ENCODE measurements at places on chromosomes 16 and 17. TPM values are rescaled to one million over a fixed set of nuclear protein-coding genes. Genes with fewer than 3 reads are reported as not detected.
A peak's percentile ranks its signal among the peaks of the same experiment; 100 is the strongest.

DNA sequence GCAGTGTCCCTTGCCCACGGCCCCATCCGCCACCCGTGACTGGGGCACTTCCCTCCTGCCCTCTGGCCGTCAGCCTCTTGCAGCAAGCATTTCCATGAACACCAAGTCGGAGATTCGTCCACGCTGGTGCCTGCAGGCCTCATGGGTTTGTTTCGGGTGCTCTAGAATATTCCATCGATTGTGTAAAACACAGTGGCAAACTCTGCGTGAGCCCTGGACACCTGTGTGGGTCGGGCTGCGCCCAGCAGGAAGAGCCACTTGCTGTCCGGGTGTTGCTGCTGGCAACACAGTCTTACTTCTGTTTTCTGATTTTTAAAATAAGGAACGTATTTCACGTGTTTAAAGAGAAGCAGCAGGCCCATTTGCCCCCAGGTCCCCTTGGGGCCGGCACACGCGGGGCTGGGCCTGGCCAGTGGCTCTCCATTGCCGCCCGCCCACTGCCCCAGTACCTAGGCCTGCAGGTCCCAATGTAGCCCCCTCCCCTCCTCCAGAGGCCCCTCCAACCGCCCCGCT is 10.0 kb downstream of the CYBC1 start:
- peak; percentile 68 for DNase-seq

DNA sequence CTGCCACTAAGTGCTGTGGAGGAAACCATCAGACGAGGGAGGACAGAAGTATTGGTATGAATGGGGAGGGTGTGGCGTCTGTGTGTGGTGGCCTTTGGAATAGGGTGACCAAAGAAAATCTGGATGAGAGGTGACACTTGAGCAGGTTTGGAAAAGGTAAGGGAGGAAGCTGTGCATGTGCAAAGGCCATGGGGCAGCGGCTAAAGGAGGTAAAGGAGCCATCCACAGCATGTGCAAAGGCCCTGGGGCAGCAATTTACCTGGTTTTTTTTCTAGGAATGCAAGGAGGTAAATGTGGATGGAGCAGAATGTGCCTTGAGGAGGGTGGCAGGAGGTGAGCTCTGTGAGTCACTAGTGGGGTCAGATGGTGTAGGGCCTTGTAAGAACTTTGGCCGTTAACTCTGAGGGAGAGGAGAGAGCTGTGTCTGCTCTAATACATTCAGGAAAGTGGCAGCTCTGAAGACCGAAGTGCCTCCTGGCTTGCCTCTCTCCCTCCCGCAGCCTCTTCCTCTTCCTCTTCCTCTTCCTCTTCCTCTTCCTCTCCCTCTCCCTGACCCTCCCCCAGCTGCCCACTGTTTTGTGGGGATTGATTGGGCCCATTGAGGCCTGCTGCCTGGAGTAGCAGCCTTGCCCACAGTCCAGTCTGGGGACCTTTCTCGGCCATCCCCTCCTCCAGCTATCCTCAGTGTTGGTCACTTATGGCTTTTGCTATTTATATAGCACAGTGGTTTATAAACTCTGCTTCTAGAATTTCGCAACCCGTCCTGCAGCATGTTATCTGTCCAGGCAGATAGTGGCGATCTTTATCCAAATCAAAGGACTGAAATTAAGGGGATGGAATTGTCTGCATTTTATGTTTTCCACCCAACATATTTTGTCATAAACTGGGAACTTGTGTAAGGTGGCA is 38.7 kb downstream of the CMIP start:
- no peak for DNase-seq

GRCh38 chr17:15996322-15996721 is 3.2 kb downstream of the ZSWIM7 start:
- DNase-seq = no peak

The SLC16A13 gene
- 9.9 TPM for total RNA-seq

The CMTM3 gene
- total RNA-seq = 35.8 TPM

- no peak for DNase-seq
Measured at GRCh38 chr17:34261568-34262337, 6.7 kb downstream of the CCL2 start.

DNA sequence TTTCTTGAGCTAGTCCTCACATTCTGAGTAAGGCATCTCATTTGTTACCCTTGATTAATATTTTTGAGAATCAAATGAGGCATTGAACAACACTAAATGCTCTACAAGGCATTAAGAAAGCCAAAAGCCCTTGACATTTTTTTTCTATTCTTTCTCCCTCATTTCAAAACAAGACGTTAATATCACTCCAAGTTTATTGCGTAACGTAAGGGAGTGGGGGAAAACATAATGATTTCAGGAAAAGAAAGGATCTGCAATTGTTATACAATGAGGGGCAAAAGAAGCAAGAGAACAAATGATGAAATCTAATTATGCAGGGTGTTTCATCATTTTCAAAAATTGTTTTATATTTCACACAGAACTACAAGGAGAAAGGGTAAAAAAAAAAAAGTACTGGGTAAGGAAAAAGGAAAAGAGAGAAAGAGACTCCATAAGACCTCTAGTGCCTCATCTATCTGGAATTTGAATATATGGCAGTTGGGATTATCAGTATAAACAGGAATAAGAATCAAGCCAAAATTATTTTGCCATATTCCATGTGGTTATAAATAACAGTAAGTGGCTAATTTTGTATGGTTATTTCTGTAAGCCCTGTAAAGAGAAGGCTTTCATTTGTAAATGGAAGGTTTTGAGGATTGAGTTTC is 163.0 kb downstream of the ABCA8 start:
- DNase-seq = no peak

The SARM1 gene
- 14.1 TPM for total RNA-seq

GRCh38 chr16:901715-902601 is 68.8 kb downstream of the LMF1 start:
- peak; percentile 40 for DNase-seq

- no peak for DNase-seq
Measured at GRCh38 chr17:79992649-79993389, 42.9 kb downstream of the TBC1D16 start.

DNA sequence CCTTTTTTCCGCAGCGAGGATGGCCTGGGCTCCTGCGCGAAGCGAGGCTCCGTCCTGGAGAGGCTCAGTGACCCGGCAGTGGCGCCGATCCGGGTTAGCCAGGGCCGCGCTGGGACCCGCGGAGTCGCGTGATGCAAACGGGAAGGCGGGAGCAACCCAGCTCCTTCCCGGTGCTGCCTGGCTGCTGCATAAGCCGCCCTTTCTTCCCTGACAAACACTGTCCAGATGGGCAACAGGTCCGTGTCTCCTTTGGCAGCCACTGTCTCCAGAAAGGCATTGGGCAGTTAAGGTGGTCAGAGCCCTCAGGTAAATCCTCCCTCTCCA is 21.8 kb upstream of the ZNHIT3 start:
- DNase-seq = no peak

The NUDT7 gene
- total RNA-seq = 9.2 TPM

DNA sequence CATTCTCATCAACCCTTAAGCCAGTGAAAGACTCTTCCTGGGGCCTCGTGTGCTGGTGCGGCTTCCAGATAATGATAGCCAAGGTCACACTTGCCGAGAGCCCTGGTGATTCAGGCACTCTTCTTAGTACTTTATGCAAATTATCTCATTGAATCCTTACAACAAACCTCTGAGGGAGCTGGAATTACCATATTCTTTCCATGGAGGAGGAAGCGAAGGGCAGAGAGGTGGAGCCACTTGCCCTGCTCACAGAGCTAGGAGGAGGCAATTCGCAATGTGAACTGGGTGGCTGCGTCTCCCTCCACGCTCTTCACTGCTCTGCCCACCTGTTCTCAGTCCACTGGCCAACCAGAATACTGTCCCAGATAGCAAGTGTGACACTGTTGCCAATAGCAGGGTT is 409.7 kb downstream of the SNX29 start:
- DNase-seq = no peak

The ACBD4 gene
- 16.6 TPM for total RNA-seq

- peak; percentile 35 for DNase-seq
Measured at GRCh38 chr16:27195076-27195741, 8.1 kb upstream of the KDM8 start.

- DNase-seq = no peak
Measured at GRCh38 chr17:76504117-76504516, 2.9 kb upstream of the RHBDF2 start.

- no peak for DNase-seq
Measured at GRCh38 chr16:72291531-72291981, 119.6 kb upstream of the PMFBP1 start.

- no peak for DNase-seq
Measured at GRCh38 chr17:53134548-53134947, 688.2 kb upstream of the KIF2B start.

- DNase-seq = no peak
Measured at GRCh38 chr17:73282629-73283028, 20.9 kb upstream of the CPSF4L start.

The GDPD1 gene
- 5.3 TPM for total RNA-seq

GRCh38 chr16:25553711-25554436 is 137.9 kb upstream of the HS3ST4 start:
- DNase-seq = no peak

DNA sequence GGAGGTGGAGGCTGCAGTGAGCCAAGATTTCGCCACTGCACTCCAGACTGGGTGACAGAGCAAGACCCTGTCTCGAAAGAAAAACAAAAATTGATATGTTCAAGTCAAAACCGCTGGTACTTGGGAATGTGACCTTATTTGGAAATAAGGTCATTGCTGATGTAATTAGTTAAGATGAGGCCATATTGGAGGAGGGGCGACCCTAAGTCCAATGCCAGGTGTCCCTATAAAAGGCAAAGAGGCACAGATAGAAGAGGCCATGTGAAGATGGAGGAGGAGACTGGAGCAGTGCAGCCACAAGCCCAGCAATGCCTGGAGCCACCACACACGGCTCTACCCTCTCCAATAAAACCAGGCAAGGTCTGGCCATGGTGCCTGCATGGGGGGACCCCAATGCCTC is 50.8 kb upstream of the JPH3 start:
- DNase-seq = no peak

The FBXW10 gene
- total RNA-seq = 0.27 TPM

GRCh38 chr16:31427441-31428278 is 500 bp downstream of the COX6A2 start:
- peak; percentile 74 for DNase-seq

DNA sequence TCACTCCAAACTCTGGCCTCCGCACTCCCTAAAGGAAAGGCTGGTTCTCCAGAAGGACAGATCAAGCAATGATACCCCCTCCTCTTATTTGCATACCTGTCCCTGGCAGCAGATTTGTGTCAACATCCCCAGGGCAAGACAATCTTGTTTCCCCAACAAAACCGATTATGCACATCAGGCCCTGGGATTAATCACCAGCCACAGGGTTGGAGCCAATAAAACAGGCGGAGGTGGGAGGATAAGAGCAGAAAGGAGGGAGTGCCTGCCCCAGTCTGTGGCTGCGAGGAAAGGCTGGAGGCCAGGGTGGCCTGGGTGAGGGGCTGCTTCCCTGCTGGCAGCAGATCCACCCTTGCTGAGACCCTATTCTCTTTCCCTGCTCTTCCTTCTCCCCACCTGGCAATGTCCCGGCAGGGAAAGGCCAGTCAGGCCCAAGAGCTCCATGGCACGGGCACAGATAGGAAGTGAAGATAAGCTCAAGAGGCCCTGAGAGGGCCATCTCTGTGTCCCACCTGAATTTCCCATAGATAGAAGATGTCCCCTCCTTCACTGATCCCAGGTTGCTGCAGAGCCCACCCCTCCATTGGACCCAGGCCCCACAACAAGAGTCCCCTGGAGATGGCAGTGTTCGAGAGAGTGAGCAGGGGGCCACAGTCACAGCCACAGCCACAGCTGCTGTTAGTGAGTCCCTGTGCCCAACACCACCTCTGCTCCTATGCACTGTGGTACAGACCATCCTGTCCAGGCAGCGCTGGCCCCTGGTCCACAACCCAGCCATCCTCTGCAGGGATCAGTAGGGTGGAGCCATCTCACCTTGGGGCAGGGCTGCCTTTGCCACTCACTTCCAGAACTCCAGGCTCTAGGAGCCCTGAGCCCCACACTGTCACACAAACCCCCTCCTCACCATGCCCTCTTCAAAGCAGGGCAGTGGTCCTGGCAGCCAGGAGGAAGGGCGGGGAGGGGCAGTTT is 137.5 kb downstream of the SDK2 start:
- DNase-seq = no peak

DNA sequence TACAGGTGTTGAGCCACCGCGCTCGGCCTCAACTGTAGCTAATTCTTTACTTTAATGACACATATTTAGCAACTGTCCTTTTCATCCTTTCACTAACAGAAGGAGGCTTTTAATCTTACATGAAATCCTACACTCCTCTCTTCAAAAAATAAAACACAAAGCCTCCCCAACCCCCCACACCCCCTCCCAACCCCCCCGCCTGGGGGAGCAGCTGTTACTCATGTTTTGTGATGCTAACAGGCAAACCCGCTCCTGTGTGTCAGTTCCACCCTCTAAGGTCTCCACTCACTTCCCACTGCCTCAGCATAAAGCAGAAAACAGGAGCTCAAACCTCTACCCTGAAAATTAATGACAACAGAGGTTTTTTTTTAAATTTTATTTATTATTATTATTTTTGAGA is 55.4 kb upstream of the SLC25A19 start:
- no peak for DNase-seq

DNA sequence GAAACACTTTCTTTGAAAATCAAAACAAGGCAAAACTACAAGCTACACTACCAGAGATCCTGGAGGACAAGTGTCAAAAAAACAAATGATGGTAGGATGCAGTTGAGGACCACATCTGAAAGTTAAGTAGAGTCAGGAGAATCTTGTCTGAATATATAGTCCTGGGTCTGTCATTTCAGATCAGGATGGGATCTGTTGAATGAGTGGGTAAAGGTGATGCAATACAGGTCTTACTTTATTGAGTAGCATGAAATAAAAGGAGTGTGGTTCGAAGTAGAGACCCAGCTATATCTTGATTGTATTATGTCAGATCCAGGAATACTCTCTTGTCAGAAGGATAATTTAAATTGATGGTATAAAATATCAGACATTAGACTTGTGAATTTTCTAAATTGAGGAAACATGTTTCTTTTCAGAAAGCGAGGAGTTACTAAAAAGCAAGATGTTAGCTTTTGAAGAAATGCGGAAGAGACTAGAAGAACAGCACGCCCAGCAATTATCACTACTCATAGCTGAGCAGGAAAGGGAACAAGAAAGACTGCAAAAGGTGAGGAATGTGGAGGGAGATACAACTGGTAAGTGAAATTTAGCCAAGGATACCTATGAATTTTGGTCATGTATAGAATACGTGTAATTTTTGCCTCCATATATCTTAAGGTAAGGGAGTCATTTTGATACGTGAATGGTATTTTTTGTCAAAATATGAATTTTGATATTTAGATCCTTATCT is 15.1 kb upstream of the VPS35L start:
- DNase-seq = no peak

All from lower lobe of right lung (tissue), 2 donors.